ENCODE measurements at places on chromosomes 11 and 22.

- DNase-seq = peak; percentile 9
Measured at GRCh38 chr11:60485987-60486386, 6.6 kb upstream of the MS4A12 start.

GRCh38 chr22:17845327-17845726 lies 71.1 kb upstream of the BID start:
- DNase-seq = no peak

DNA sequence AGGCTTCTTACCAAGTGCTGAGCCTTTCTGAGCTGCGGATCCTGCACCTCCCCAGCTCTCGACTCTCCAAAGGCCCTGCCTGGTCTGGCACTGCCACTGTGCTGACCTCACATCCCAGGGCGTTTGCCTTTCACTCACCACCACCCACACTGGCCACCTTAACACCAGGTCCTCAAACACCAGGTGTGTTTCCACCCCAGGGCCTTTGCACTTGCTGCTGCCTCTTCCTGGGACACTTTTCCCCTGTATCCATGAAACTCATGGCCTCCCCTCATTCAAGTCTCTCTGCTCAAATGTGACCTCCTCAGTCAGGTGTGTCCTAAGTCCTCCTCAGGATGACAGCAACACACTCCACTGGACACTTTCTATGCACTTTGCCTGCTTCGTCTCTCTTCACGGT lies 51.4 kb upstream of the ANO1 start:
- no peak for DNase-seq

- DNase-seq = peak; percentile 64
Measured at GRCh38 chr11:6315811-6316425, 4.4 kb downstream of the CAVIN3 start.

GRCh38 chr11:65416341-65416824 lies 6.2 kb upstream of the NEAT1 start:
- DNase-seq = peak; percentile 84

GRCh38 chr22:50626314-50626849 lies 1.6 kb downstream of the ARSA start:
- DNase-seq = no peak

DNA sequence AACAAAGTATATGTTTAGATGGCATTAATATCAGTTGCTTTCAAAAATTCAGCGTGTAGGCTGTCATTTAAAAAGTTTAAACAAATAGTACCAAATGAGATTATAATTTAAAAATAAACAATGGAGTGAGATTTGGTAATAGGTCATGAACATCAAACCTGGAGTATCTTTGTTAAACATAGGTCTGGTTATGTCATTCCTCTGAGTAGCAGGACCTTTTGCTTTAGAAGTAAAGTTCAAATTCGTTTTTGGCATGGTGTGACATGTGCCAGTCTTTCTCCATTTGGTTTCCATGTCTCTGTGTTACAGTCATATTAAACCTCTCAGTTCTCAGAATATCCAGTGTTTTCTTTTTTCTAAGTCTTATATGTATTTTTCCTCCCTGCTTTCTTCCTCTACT lies 242.4 kb downstream of the TMEM135 start:
- DNase-seq = no peak

Data from neuronal stem cell (in vitro differentiated cells).